Stimulated activated CD4-positive, alpha-beta T cell treated with anti-CD3 and anti-CD28 coated beads, Interleukin-2, amount 100 ng/mL, for 24 hours (primary cell): ENCODE measurements at places on chromosomes 7 and 10.

DNA sequence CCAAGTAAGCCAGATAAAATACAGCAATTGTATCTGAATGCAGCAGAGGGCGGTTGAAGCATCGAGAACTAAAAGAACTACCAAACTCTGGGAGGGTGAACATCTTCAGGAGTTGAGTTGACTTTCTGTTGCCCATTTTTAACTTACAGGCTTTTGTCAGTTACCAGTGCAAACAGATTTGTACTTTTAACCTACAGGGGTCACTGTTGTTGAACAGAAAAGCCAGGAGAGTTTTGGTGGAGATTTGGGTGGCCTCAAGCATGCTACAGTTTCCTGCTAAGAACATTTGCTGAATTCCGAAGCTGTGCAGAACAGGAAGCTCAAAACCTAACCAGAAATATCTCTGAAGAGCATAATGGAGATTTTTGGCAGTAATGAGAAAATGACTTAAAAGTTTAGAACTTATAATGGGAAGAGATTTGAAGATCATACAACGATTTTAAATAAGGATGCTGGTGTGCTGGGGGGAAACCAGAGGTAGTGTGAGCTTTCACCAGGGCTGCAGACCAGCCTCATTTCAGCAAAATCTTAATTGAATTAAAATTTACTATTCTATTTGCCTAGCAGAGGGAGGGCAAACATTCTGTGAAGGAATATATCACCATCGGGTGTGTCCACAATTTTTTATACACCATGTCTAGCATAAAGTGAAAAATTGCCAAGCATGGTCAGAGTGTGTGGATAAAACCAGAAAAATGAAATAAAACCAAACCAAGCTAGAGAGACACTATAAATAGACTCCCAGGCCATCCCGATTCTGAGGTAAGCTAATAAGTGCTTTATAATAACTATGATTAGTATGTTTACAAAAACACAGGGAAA is 208.6 kb upstream of the CCDC6 start:
- DNase-seq = no peak

DNA sequence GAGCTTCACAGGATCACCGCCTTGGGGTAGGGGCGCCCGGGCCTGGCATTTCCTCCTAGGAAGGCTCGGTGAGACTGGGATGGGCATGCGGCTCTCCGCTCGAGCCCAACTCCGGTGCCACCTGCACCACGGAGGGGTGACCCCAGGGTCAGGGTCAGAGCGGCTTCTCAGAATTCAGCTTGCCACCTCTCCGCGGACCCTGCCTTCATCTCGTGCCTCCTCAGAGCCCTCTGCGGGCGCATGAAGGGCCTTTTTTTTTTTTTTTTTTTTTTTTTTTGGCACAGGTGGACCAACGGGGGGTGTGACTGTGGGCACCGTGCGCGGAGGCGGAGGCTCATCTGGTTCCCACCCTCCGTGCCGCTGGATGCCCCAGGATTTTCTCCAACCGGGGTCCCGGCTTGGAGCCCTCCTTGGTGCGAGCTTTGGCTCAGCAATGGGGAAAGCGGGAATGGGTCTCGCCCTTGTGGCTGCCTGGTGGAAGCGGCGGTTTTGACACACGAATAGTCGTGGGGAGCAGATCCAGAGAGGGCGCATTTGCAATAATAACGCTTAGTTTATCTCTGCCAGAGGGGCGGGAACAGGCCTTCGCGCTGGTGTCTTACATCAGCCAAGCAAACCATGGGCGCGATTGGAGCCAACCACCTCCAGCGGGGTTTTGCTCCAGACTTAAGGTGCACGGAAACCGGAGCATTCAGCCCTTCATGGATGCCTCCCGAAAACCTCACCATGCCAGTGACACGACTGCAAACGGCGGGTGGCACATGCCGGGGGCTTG is 5.0 kb upstream of the TNRC18 start:
- DNase-seq = no peak

GRCh38 chr7:100614308-100614861 is 2.0 kb downstream of the MOSPD3 start:
- DNase-seq = no peak

DNA sequence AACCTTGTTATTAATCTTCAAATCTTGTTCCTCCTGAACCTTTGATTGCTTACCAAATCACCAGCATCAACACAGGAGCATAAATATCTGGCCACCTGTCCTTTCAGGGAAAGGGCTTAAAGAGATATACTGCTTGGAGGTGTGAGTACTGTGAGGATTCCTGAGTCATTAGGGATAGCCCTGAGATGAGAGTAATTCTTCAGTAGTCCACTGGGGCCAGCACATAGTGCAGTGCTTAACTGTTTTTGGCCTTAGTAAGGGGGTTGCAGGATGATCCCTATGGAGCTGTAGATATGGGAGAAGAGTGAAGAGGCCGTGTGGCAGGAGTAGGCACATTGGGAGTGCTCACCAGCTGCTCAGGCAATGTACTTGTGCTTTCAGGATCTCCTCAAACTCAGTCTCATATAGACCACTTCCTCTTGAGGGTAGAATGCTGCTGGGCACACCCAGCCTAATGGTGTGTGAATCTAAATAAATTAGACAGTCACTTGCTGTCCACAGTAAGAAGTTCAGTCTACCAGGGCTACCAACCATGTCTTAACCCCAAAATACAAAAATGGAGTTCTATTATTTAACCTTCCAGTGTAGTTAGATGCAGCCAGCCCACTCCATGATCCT is 26.5 kb upstream of the GPR141 start:
- no peak for DNase-seq

GRCh38 chr10:117514971-117515370 is 27.6 kb upstream of the EMX2 start:
- no peak for DNase-seq

DNA sequence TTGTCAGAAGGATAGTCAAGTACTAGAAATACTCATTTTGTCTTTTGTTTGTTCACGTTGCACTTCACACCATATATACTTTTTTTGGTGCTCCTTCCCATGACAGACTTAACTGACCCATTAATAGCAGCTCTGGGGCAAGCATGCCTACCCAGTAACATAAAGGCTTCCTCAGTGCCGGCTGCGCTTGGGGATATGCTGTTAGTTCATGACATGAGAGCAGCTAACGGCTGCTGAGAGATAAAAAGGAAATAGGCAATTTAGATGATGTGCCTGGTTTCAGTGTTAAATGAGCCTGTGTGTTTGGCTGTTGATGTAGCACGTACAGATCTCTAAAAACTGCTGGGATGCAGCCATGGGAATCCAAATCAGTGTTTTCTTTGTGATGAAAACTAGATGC is 86.4 kb downstream of the TAX1BP1 start:
- no peak for DNase-seq
